ENCODE measurements at places on chromosomes 2 and 18.
A peak's percentile ranks its signal among the peaks of the same experiment; 100 is the strongest.

GRCh38 chr2:26694001-26694400 is 1.5 kb downstream of the KCNK3 start:
- no peak for DNase-seq

GRCh38 chr2:118618279-118618678 is 229.2 kb downstream of the EN1 start:
- DNase-seq, result no peak

- DNase-seq, result peak; percentile 11
These were observed 233.7 kb downstream of the METTL4 start for GRCh38 chr18:2337552-2338141.

GRCh38 chr2:43592443-43592842 is 3.4 kb downstream of the THADA start:
- no peak for DNase-seq

DNA sequence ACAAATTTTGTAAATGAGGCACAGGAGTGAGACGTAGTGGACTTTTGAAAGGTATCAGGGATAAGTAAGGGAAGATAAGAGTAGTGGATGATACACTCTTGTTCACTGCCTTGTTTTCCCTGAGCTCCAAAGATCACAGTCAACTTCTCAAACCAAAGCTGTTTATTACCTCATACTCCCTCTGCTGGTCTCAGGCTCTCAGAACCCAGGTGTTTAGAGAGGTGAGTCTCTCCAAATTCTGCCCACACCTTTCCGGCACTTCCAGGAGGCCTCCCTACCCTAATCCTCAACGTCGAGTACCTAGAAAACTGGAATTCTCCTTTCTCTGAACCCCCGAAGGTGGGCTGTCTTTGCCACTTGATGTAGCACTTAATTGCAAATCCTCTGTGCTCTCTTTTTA is 621.1 kb downstream of the BCL11A start:
- no peak for DNase-seq
